ENCODE measurements at places on chromosomes 7 and 10. TPM values are rescaled to one million over a fixed set of nuclear protein-coding genes. Genes with fewer than 3 reads are reported as not detected.

Gene IKZF1
- total RNA-seq: 1.8 TPM

Gene HABP2
- not detected for total RNA-seq

Gene CLEC2L
- not detected for total RNA-seq

Gene SYT15
- total RNA-seq: not detected

Gene KCNH2
- total RNA-seq: 14.7 TPM

Gene SFTPA1
- total RNA-seq: not detected

Gene ADCY1
- total RNA-seq: 14.6 TPM

- peak; percentile 44 for DNase-seq
Observed at GRCh38 chr7:97003262-97004246, 1.8 kb upstream of the DLX6 start.

GRCh38 chr10:123424537-123424936 lies 241.6 kb upstream of the GPR26 start:
- no peak for DNase-seq

DNA sequence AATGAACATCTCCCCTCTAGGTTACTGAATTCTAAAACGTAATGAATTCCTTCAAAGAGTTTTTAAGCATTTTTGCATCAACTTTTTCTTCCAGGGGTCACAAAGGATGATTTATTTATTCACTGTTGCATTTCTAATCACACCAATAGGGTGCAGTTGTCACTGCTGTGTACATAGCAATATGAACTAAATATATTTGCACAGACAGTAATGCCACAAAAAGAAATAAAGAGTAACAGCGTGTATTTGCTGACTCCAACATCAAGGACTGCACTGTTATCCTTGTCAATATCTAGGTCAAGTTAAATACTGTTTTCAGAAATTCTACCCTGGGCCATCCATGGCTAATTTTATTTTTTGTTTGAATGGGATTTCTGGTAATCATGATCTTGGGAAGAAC lies 138.0 kb downstream of the FRMD4A start:
- DNase-seq: no peak

DNA sequence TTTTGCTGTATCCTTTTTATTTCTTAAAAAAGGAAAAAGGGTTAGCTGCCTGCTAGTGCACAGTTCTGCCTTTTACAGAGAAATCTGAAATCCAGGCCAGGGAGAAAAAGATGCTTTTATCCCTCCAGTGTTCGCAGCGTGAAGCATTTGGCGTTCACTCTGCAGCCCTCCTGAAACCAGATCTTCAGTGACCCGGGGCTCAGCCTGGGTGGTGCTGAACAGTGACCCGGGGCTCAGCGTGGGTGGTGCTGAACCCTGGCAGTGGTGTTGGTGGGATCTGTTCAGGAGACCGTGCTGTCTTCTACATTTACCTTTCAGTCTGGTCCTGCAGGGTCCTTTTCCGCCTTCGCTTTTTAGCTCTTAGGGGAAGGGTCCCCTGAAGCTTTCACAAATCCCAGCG lies 164.7 kb upstream of the KLF6 start:
- DNase-seq: peak; percentile 20

DNA sequence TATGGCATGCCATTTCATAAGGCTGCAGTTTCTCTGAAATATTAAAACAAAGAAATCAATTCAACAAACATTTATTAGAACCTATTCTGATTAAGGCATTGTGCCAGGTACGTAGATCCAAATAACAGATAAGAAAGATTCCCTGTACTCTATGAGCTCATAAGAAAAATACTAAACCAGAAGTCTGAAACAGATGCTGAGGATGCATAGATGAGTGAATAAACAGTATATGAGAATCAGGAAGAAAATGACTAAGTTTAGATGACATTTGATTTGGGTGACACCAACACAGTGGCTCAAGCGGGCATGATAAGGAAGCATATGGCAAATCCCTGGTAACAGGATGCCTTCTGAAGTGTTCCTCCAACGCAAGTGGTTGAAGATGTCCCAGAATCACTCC lies 477.2 kb downstream of the PARD3 start:
- no peak for DNase-seq

GRCh38 chr10:71264345-71265200 lies 52.2 kb downstream of the UNC5B start:
- DNase-seq: no peak

DNA sequence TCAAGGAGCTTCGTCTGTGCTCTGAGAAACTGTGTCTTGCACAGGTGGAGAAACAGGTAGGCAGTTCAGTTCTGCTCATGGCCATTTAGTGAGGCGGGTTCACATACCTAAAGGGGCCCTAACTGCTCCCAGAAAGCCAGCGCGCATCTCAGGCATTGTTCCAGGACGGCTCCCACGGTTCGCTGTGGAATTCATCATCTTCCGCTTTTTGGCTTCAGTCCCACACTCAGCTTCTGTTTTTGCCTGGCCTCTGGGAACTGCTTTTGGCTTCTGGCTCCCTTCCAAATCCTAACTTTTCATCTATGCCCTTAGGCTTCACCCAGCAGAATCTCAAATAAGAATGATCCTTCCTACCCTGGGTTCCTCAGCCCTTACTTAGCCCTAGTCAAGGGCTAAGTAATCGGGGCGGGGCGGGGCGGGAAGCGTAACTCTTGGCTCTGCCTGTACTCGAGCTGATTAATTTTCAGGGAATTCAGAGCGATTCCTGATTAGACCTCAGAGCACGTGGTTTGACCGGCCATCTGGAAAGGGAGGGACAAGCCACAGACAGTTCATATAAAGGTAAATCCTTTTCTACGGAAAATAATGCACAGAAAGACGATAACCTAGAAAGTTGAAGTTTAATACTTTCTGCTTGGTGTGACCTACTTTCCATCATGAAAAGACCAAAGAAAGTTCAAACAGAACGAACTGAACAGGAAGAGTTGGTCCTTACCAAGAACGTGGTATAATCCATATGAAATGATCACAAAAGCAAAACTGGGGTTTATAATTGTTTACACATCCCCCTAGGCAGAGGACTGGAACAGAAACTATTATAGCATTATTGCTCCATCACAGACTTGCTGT lies 105.7 kb downstream of the ST8SIA6 start:
- peak; percentile 43 for DNase-seq

DNA sequence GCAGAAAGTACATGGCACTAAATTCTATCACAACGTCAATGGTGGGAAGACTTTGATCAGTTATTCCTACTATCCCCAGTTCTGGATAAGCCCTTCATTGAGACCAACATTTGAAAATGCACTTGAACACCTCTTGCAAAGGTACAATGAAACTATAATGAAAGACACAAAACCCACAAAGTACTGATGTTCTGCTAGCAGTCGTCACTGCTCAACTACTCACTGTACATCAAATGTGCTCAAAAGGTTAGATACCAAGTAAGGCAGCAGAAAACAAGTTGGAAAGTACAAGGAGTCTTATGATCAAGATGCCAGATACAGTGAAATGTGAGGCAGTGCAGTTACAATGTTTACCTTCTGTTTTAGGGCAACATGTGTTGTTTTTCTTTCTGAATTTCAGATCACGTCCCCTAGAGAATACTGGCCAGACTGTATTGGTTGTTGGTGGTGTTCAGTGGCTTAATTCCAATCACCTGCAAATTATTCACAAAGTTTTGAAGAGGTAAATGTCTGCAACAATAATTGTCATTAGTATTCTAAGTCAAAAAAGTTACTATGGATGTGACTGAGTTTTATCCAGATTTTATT lies 62.4 kb upstream of the WNT16 start:
- DNase-seq: no peak

DNA sequence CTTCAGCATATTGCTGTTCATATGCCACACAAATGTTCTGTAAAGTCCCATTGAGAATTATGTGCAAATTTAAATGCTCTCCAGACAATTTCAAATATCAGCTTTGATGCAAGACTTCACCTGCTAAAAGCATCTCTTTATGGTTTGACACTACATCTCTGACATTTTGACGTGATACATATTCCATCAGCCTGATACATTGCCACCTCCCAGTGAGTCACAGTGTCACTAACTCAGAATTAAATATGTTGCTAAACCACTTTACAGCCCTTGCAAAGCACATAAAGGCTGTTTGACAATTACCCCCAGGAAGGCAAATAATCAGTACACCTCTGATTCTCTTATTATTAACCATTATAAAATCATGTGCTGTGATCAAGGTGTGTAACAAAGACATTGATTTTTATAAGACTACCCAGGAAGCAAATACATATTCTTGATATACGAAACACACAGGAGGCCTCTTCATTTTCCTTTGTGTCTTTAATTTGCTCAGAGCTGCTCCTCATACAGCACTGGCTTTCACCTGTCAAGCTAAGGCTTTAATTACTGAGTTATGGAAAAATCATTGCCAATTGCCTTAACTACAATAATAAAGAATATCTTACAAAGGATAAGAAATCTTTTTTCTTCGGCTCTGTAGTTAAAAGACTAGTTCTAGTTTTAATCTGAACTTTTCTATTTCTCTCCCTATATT lies 547.5 kb upstream of the C7orf33 start:
- DNase-seq: no peak

- DNase-seq: no peak
Observed at GRCh38 chr7:28778786-28779185, 179.3 kb downstream of the TRIL start.

DNA sequence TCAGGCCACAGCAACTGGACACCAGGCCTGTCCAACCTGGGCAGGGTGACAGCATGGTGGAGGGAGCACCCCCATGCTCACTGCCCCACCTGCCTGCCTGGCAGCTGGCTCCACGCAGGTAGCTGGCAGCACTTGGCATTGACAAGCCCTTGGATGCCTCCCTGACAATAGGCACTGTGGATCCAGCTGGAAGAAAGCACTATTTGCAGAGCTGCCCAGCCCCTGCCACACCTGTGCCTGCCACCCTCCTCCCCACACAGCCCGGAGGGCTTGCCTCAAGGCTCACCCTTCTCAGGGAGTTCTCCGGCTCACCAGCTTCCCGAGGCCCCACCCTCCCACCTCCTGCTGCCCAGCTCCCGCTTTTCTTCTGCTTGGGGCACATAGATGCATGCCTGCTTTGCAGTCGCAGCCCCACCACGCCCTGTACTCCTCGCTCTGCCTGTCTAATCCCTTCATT lies 160.1 kb downstream of the NEURL1 start:
- no peak for DNase-seq

DNA sequence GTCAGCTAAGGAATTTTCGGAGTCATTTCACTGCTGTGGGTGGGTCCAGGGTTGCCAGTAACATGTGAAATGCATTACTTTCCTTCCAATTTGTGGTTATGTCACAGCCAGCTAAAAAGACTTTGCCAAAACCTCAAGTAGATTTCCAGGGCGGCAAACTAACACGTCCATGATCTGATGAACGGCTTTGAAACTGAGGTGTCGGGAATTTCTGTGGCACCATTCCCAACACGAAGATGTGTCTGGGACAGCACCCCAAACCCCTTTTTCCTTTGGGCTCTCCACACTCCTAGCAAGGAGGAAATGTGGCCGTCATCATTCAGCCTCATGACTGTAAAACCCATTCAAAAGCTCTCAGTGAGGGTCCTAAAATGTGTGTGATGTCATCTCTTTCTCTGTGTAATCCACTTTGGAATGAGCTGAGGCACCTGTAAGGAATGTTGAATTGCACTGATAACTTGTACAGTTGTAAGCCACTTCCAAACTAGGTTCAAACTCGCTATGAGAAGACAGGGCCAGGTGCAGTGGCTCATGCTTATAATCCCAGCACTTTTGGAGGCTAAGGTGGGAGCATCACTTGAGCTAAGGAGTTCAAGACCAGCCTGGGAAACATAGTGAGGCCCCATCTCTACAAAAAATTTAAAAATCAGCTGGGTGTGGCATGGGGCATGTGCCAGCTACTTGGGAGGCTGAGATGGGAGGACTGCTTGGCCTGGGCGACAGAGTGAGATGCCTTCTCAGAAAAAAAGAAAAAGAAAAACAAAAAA lies 146.1 kb upstream of the FRMD4A start:
- DNase-seq: no peak

DNA sequence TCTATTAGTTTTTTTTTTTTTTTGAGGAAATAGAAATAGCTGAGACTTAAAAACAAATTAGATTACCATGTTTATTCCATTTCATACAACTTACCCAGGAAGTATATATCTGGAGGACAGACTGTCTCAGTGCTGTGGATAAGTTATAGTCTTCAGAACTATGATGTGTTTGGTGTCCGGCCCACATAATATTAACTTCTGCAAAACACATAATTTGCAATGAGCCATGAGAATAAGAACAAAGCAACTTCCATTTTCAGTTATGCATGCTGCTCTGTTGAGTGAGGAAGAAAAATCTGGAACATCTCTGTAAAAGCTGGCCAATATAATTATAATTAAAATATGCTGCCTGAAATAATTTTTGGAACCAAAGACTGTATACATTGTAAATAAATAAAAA lies 130.9 kb downstream of the AGMO start:
- DNase-seq: no peak

GRCh38 chr7:149414745-149415390 lies 46.0 kb downstream of the ZNF777 start:
- peak; percentile 90 for DNase-seq

DNA sequence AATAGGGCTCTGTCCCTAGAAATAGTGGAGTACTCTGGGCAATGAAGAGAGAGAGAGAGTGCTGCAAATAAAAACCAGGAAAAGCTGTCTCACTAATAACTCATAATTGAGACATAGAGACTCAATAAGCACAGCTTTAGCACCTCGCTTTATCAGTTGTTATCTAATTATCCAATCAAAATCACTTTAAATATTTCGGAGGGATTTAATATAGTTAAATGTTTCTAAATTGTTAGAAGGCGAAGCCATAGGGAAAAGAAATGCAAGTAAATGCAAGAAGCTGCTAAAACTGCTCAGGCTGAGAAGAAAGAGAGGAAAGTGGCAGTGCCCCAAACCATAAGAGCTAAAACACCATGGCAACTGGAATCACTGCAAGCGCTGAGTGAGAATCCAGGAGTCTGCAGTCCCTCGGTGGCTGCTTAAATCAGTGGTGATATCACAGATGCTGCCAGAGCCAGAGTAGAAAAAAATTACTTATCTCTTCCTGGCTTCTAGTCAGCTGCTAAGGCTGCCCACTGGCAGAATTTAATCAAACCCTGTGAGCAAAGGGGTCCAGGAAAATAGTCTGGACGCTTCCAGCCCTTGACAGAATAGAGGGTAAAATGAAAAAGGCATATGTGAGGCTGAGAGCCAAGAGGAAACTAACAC lies 150.4 kb upstream of the CHRM2 start:
- DNase-seq: no peak

GRCh38 chr7:105872491-105872890 lies 3.9 kb downstream of the ATXN7L1 start:
- DNase-seq: no peak

- no peak for DNase-seq
Observed at GRCh38 chr10:32616438-32616837, 170.5 kb downstream of the CCDC7 start.

DNA sequence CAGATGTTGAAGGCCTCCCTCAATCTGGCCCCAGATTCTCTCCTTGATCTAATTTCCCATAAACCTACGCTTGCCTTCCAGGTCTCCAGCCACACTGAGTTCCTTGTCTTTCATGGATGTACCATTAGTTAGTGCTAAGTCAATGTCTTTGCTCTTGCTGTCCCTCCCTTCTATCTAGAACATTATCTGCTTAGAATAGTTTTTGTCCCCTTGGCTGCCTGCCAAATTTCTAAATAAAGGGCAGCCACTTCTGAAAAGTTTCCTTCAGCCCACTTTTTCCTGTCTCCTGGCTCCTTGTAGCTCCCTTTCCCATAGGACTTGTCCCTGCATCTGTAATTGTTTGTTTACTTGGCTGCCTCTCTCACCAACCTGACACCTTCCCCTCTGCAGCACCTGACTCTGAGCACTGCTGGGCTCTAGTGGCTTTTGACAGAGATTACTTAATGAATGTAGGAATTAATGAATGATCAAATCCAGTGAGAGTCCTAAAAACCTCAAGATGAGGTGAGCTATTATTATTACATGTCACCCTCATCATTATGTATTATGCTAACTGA lies 58.3 kb downstream of the CXCL12 start:
- no peak for DNase-seq

- DNase-seq: no peak
Observed at GRCh38 chr7:124940306-124940705, 10.7 kb upstream of the POT1 start.

Data from GM23338 (cell line).